SJCRH30 (cell line): ENCODE measurements at places on chromosomes 12 and 14. TPM values are rescaled to one million over a fixed set of nuclear protein-coding genes. Genes with fewer than 3 reads are reported as not detected.

Gene NRIP2
- 1.7 and 1.8 TPM in 2 replicates for total RNA-seq

- DNase-seq = no peak
Observed at GRCh38 chr14:53190938-53191337, 37.8 kb upstream of the DDHD1 start.

DNA sequence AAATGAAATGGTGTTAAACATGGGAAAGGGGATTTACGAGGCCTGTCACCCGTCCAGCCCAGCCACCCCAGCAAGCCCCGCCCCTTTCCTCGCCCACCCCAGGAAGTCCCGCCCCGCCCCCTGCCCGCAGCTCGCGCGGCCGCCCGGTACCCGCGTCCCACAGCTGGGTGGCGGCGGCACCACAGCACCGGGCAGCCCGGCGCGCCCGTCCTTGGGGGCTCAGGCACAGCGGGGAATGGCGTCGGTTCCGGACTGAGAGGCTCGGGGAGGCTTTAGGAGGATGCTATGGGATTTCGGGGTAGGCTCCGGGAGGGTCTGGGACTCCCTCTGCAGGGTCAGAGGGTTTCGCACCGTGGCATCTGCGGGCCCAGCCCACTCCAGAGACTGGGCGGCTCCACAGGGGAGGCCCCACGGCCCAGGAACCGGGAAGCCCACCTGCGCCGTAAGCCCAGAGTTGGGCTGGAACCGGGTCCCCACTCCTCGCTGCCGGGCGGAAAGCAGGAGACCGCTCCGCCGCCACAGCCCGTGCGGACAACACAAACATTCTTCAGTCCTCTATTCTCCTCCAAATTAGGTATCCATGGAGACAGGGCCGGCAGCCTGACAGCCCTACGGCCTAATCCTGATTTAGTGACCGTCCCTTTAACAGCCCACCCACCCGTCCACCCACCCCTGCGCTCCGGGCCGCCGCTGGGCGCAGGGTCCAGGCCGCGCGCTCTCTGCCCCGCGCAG lies 1.4 kb downstream of the FIGNL2 start:
- DNase-seq = no peak

Gene CAPRIN2
- 18.6 and 27.5 TPM in 2 replicates for total RNA-seq

Gene LRRC10
- total RNA-seq = not detected in 2 replicates

- DNase-seq = no peak
Observed at GRCh38 chr12:46743456-46743855, 82.3 kb downstream of the SLC38A4 start.

Gene RIN3
- not detected in 2 replicates for total RNA-seq
